Sigmoid colon (tissue), 7 donors: ENCODE measurements at places on chromosomes 11 and 22. TPM values are rescaled to one million over a fixed set of nuclear protein-coding genes. Genes with fewer than 3 reads are reported as not detected.

DNA sequence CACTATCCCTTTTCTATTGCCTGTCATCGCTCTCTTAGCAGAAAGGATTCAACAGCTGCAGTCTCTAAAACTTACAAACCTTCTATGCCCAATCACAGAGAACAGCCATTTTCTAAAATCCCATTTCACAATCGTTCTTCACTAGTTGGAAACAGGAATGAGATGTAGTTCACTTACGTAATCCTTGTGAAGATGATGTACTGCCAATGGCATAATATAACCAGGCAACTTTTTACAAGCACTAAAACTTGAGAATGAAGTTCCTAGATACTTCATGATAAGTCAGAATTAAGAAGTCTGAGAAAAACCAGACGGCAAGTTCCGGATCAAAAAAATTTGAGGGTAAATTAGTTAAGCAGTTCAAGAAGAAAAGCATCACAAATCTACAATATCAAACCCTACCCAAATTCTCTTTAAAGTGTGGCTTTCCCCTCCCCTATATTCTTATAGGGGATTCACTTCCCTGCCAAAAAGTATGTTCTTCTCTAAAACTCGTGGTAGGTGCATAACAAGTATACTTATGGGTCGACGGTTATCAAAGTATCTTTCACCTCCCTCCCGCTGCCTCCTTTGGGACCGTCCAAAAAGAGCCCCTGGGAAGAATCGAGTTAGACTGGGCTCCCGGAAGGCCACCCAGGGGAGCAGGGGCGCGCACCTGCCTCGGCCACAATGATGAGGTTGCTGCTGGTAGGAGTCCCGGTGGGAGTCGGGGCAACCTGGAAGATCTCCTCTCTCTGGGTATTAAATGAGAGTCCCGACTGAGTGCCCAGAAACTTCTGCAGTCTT lies 666 bp downstream of the MSANTD4 start:
- no peak for DNase-seq

- no peak for DNase-seq
Observed at GRCh38 chr22:42889304-42889703, 32.2 kb upstream of the ARFGAP3 start.

DNA sequence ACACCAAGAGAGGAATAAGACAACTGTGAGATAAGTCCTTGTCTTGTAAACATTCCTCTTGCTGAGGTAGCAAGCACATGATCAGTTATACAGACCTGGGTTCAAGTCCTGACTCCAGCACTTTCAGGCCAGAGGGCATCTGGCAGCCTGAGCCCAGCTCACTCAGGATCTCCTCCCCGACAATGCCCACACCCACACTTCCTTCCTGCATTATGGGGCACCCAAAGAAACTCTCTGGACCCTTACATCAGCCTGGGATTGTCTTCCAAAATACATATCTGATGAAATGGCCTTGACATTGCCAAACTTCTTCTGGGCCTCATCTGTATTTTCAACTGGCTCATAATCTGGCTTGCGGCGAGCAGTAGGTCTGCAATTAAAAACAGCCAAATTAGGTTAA lies 48.6 kb downstream of the ARFGAP3 start:
- DNase-seq: no peak

- peak; percentile 79 for DNase-seq
Observed at GRCh38 chr22:27474711-27475547, 326.6 kb downstream of the MN1 start.

GRCh38 chr11:28559492-28559891 lies 451.3 kb downstream of the METTL15 start:
- DNase-seq: no peak

- no peak for DNase-seq
Observed at GRCh38 chr22:24027389-24027975, 16.4 kb downstream of the CABIN1 start.

- DNase-seq: no peak
Observed at GRCh38 chr11:126542334-126543015, 187.0 kb downstream of the ST3GAL4 start.

DNA sequence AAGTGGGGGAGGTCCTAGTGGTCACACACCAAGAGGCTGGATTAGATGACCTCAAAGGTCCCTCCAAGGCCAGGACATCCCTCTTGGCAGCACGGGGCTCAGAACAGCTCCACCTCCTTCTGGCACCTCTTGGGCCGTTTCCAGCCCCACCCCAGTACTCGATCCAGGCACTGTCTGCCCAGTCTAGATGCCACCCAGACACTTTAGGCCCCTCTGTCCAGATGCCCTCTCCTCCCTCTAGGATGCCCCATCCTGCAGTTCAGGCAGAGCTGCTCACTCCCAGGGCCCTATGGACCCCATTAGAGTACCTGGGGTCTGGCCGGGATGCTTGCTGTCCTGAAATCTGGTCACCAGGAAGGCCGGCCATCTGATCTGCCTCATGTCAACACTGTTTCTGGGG lies 34.7 kb upstream of the PRR5 start:
- DNase-seq: peak; percentile 51

DNA sequence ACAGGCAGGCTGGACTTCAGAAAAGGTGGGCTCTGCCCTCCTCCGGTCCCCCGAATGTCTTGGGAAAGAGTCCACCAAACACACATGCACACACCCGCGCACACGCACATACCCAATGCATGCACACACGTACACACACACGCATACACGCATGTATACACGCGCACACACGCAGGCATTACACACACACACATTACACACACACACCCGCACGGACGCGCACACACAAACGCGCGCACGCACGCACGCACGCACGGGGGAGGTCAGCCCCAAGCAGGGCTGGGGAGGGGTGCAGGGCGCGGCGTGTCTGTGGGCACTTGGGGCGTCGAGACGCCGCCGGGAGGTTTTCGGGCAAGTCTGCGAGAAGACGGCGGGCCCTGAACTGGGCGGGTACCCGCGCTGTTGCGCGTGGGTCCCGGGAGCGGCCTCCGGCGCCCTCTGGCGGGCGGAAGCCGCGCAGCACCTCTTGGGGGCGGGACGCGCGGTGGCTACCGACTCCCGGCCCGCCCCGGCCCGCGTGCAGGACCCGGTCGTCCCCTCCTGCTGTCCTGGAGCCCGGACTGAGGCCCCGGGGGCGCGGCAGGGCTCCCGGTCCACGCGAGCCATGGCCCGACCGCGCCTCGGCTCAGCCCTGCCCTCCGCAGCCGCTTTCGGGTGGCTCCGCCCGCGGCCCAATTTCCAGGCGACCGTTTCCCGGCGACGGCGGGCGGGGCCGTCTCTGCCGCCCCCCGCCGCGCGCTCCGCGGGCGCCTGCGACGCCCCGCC lies 3.6 kb downstream of the SEPTIN5 start:
- peak; percentile 86 for DNase-seq

GRCh38 chr22:42891696-42892095 lies 34.6 kb upstream of the ARFGAP3 start:
- DNase-seq: no peak

- DNase-seq: peak; percentile 71
Observed at GRCh38 chr11:122672892-122673291, 17.4 kb downstream of the UBASH3B start.

DNA sequence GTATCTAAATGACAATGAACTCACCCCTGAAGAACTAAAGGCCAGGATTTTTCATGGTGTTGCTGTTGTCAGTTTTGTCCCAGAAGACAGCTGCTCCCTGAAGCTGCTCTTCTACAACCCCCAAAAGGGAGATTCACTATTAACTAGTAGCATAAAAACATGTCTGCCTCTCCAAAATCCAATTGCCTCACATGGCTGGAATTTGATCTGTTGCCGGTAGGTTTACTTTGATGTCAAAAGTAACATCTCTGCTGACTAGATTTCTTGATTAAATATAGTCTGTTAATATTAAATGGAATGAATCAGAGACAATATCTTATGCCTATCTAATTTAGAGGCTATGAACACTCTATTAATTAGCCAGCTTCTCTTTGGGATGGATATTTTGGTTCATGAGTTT lies 425.4 kb downstream of the ETS1 start:
- DNase-seq: no peak

- peak; percentile 1 for DNase-seq
Observed at GRCh38 chr11:71173709-71174108, 78.7 kb downstream of the SHANK2 start.

GRCh38 chr22:26432619-26433311 lies 3.7 kb downstream of the ASPHD2 start:
- no peak for DNase-seq

GRCh38 chr11:106327637-106328036 lies 250.2 kb downstream of the AASDHPPT start:
- no peak for DNase-seq

GRCh38 chr22:25396615-25397200 lies 167.8 kb upstream of the GRK3 start:
- no peak for DNase-seq

DNA sequence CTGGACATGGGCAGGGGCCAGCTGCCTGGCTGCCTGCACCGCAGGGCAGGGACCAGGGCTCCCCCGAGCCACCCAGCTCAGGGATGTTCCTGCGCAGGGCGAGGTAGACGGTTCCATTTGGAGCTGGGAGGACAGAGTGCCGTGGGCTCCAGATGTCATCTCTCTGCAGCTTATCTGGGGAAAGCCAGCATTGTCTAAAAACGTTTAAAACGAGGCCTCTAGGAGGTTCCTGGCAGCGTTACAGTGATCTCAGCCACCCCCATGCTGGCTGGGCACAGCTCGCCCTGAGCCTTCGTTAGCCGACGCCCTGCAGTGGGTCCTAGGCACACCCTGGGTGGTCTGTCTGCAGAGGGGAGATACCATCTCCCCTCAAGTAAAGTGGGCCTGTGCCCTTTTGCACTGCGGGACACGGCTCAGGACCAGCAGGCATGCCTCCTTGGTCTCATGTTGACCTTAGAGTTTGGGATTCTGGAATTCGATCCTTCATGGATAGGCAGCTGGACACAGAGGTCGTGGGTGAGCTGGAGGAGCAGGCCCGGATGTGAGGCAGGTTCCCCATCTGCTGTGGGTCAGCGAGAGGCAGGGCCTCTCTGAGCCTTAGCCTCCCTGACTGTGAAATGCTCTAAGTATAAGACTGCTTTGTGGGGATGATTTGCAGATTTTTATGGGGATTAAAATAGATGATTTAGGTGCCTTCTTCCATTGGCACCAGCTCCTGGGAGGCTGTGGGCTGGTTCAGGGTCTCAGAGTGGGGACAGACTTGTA lies 14.1 kb downstream of the SYNGR1 start:
- no peak for DNase-seq

DNA sequence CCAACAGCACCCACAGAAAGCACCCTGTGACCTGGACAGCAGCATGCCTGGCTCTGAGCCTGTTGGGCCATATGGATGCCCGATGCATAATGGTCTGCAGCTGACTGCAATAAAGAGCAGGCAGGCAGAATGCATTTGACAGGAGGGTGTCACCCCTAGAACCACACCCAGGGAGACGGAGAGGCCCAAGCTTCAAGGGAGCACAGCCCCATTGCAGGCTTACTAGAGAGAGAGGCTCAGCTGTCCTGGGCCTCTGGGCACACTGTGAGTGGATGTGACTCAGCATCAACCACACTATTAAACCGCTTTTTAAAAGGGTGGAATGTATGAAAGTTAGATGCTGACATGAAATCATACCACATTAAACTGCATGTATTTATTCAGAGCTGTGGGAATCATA lies 365.3 kb downstream of the CTTN start:
- no peak for DNase-seq

DNA sequence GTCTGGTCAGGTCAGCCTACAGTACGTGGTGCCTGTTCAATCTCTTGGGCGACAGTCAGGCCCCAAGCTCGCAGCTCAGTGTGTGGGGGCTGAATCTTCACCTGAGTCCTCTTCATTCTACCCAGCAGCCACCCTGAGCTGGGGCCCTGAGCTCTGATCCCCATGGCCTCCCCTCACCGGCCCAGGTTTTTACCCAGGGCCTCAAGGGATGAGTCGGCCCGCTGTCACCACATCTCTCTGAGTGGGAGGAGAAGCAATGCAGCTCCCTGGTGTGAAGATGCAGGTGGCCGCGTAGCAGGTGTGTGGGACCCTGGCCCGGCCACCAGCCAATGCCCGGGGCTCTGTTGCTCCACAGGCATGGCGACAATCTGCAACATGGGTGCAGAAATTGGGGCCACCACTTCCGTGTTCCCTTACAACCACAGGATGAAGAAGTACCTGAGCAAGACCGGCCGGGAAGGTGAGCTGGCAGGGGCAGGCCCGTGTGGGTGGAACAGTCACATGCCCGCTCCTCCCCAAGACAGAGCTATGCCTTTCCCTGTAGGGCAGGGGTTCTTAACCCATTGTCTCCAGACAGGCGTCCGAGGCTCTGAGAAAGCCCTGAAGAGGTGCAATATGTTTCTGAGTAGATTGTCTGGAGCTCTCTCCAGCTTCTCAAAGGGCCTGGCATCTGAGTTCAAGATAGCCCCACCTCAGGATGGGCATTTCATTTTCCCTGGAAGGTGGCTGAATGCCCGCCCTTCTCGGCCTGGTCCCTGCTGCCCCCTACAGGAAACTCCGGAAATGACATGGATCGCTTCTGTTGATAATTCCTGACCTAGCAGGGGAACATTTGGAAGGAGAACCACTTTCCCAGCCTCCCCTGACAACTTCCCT lies 26.9 kb downstream of the POLR3H start:
- peak; percentile 89 for DNase-seq

DNA sequence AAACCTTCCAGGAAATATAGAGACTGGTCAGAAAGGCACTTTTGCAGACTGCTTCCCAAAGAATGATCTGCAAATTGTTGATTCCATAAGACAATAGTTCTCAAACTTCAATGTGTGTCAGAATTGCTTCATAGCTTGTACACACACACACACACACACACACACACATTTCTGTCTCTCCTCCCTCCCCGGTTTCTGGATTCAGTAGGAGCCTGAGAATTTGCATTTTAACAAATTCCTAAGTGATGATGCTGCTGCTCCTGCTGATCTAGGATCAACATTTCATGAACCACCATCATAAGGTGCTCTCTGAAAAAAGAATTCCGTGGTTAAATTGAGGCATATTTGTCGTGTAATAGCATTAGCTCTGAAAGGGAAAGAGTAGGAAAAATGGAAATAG lies 35.3 kb upstream of the FZD4 start:
- DNase-seq: no peak

GRCh38 chr11:101215069-101215468 lies 85.5 kb upstream of the PGR start:
- DNase-seq: no peak

GRCh38 chr11:289712-290620 lies 1.0 kb downstream of the PGGHG start:
- DNase-seq: peak; percentile 65

The SLC16A8 gene
- not detected for total RNA-seq

The FZD4 gene
- 38.2 TPM for total RNA-seq

The OSBP2 gene
- total RNA-seq: 1.4 TPM

The PICK1 gene
- 14.3 TPM for total RNA-seq

The SYT12 gene
- total RNA-seq: not detected

The OR51E2 gene
- total RNA-seq: 1.3 TPM
